LNCaP clone FGC (cell line): ENCODE measurements at places on chromosomes 12 and 14.
A peak's percentile ranks its signal among the peaks of the same experiment; 100 is the strongest.

GRCh38 chr14:53011053-53011462 lies 60.2 kb upstream of the FERMT2 start:
- DNase-seq: no peak

GRCh38 chr12:30782316-30783173 lies 27.8 kb upstream of the CAPRIN2 start:
- DNase-seq: no peak

GRCh38 chr14:104953896-104954656 lies 24.1 kb downstream of the AHNAK2 start:
- DNase-seq: no peak

GRCh38 chr12:64780531-64781279 lies 21.5 kb upstream of the GNS start:
- no peak for DNase-seq

- DNase-seq: no peak
Observed at GRCh38 chr12:49558526-49558925, 9.4 kb downstream of the MCRS1 start.

DNA sequence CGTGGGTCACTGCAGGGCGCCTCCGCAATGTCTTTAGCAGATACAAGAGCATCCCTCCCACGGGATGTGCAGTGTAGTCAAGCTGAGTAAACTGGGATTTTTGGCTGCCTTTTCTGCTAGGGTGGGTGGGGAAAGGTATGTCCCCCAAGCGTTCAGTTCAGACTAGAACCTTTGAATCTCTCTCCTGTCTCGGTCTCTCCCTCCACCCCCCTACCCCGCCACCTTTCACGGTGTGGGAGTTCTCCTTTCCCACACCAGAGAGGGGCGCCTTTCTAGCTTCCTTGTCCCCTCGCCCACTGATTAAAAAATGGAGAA lies 525 bp upstream of the FAR2 start:
- no peak for DNase-seq

DNA sequence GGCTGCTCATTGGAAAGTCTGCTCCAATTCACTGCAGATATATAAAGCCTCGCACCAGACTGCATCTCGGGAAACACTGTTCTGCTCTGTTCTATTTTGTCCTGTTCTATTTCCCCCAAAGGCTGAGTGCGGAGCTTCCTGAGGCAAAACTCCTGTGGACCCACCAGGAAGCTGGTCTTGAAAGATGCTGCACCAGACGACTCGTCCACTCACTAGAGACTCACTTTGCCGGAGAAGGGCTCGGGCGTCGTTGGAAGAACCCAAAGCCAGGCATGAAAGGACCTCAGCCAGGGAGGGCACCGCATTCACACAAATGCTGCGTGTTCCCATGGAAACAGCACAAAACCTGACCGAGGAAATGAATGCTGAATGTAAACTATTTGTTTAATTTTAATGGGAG lies 331.2 kb upstream of the SFSWAP start:
- no peak for DNase-seq

DNA sequence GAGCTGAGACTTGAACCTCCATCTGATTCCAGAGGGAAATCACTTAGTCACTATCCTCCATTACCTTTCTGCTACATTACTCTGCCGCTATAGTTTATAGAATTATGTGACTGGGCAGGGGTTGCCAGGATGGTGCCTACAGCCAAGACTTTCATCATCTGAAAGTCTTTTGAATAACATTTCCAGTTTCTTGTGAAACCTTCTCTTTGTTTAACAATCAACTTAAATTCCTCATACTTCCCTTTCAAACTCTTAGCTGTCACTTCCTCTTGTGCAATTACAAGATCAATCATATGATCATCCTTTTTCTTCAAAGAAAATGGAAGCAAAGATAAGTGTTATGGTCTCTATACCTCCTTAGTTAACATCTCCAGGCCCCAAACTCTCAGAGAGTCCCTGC lies 25.4 kb upstream of the PELI2 start:
- no peak for DNase-seq

- DNase-seq: no peak
Observed at GRCh38 chr12:62737188-62737587, 197.8 kb downstream of the PPM1H start.

- no peak for DNase-seq
Observed at GRCh38 chr12:120167529-120168095, 26.9 kb downstream of the GCN1 start.

- no peak for DNase-seq
Observed at GRCh38 chr12:115598871-115599811, 678.4 kb downstream of the MED13L start.

GRCh38 chr14:99524804-99525698 lies 43.8 kb downstream of the CCNK start:
- peak; percentile 37 for DNase-seq

- no peak for DNase-seq
Observed at GRCh38 chr12:132439333-132439904, 50.5 kb upstream of the FBRSL1 start.

DNA sequence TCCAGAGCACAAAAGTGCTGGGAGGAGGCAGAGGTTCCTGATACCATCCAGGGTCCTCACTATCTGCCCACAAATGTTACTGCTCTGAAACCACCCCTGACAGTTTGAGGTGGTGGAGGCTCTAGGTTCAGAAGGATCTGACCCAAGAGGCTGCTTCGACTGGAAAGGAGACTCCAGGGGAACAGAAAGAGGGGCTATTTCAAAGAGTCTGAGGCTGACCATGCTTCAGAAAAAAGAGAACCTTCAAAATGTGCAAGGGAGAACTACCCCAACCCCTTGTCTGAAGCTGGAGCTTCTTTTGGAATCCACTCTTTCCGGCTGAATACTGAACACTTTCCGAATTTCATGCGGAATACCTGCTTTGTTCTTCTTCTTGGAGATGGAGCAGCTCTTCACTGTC lies 41.8 kb downstream of the RBM19 start:
- DNase-seq: no peak

GRCh38 chr14:59711080-59711479 lies 134.5 kb upstream of the CCDC175 start:
- DNase-seq: peak; percentile 46

DNA sequence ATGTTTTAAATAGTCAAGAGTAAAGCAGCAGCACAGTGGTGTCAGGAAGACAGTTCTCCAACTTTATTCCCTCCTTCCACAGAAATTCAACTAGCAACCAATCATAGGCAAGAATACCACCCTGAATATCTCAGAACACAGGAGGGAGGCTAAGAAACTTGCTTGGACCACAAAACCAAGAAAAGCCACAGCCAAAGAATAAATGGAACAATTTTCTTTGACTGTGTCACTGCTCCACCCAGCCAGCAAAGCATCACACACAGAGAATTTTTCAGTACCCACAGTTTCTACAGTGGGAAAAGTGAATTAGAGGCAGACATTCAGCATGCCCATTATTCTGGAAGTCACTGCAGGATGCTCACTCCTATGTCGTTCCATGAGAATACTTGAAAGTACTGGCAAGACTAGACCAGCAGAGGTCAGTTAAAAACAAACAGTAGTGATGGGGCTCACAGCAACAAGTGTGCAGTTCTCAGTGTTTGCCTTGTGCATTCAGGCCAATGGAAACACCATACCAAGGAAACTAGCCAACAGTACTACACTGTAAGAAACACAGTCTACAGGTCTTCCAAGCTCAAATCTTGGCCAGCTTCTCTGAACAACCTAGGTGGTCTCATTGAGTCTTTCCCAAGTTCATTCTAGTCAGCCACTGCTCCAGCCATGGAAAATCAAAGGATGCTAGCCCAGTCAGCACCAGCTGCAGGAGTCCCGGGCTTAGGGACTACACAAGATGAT lies 56.8 kb upstream of the FOXG1 start:
- peak; percentile 17 for DNase-seq

GRCh38 chr12:20711846-20712245 lies 16.7 kb downstream of the SLCO1C1 start:
- DNase-seq: no peak

DNA sequence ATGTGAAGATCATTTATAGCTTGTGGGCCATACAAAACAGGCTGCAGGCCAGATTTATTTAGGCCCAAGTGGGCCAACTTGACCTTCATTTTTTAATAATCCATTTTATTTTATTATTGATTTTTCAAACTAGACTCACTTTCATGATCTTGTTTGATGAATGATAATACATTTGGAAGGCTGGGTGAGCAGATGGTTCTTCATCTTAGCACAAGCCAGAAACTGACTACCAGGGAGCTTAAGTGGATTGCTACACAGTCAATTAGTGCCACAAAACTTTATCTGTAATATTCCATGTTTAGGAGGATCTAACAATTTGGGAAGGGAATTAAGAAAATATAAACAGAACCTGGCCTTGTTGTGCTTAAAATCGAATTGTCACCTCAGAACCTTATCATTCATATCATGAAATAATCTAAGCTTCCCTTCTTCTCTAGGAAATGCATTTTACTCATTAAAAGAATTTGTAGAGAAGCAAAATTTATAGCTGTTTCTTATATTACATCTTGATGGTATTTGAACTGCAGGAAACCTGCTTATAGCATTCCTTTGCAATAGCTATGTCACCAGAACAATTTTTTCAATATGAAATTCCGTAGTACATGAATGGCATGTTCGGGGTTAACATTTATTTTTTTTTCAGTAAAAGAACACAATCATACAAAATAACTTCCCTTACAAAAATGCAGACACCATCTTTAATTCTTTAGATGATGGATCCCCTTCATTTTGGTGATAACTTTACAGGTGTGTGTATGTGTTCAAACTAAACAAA lies 62.0 kb upstream of the CSRP2 start:
- DNase-seq: no peak

DNA sequence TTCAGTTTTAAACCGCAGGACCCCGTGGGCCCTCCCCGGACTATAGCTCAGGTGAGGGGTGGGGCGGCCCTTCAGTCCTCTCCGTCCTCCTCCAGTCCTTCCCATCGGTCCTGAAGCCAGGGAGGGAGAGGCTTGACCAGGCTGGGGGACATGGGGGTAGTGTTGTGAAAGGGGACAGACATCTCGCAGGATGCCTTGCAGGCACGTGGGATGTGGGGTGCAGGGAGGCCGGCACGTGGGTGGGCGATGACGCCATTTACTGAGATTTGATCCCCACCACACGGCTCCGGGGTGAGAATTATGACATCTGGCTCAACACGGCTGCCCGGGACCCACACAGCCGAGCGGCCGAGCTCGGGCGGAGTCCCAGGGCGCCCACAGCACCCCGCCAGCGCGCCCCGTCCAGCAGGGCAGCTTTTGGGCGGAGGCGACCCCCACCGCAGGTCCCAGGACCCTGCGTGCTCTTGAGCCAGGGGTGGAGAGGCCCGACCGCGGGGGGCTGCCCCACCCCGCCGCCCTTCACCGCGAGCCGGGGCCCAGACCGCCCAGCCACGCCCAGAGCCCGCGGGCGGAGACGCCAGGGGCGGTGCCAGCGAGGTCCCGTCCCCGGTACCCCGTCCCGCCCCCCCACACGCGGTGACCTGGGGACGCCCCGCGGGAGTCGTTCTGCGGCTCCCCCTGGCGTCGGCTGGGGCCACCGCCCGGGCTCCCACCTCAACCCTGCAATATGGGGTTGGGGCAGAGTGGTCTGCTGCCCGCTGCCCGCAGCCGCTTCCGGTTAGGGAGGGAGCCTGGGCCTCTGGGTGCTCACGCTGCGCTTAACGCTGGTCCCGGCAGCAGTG lies 3.3 kb upstream of the EXOC3L4 start:
- no peak for DNase-seq

GRCh38 chr12:81081726-81082125 lies 3.8 kb downstream of the ACSS3 start:
- no peak for DNase-seq

DNA sequence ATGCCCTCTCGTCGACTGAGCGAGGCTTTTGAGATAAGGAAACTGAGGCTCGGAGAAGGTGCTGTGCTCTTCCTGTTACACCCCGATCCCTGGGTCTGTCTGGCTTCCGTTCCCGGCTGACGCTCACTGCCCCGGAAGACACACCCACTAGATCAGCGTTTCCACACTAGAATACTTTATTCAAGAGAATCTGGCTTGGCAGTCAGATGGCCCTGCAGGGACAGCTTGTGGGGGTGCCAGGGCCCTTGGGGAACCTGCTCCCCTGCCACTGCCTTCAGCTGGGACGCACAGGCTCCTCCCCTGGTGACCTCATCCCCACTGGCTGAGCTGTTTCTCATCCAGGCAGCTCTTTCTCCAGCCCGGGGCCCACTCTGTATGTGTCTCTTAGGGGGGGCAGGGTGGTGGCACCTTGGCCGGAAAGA lies 13.7 kb downstream of the PGF start:
- no peak for DNase-seq

DNA sequence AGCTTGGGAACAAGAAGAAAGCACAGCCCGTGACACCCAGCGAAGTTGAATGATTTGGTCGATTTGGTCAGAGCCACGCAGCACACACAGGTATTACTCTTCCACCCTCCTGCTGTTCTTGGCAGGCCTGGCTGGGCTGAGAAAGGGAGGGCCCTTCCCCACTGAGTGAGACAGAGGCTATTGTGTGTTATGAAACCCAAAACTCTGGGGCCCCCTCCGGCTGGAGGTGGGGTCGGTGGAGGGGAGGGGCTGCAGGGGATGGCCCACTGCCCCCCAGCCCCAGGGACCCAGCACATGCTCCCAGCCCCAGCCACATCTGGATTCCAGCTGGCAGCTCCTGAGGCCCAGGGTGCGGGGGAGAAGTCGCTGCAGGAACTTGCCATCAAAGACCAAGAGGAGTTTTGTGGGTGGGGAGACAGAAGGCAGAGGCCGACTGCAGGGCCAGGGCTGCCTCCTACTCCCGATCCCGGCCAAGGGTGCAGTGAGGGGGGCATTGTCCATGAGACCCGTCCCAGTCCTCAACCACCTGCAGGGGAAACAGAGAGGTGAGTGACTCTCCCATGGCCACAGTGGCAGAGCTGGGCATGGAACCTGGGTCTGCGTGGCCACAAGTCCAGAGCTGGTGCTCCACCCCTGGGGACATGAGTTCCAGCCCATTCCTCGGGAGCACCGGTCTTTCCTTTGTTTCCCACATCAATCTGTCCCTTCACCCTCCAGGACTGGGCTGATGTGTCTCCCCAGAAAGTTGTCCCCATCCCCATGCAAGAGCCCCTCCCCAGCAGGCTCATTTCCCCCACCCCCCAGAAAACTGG lies 8.7 kb downstream of the TMEM119 start:
- DNase-seq: no peak
